Stimulated activated CD8-positive, alpha-beta memory T cell treated with anti-CD3 and anti-CD28 coated beads, Interleukin-7, amount 100 ng/mL, for 1 hour (primary cell): ENCODE measurements at places on chromosomes 7 and 10.

DNA sequence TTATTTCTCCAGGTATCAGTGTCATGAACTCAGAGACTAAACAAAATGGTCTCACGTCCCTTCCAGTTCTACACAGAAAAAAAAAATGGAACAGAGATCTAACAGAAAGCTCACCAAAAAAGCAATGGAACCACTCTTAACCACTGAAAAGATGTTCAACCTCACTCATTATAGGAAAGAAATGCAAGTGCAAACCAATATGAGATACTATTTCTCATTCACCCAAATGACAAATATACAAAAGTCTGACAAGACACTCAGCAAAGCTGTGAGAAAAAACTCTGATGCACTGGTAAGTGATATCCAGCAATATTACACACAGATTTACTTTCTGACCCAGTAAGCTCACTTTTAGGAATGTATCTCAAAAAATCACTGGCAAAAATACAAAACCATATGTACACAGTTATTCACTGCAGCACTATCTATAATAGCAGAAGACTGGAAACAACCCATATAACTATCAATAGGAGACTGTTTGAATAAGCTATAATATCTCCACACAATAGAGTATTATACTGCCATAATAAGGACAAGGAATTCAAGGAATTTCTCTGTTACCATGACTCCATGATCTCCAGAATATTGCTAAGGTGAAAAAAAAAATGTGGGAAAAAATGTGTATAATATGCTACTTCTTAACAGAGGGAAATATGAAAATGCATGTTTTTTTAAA, 36.6 kb downstream of the ABI1 start:
- DNase-seq, result no peak

GRCh38 chr10:129958629-129959543, 5.2 kb downstream of the EBF3 start:
- no peak for DNase-seq

GRCh38 chr7:149762610-149763009, 10.8 kb downstream of the ZNF467 start:
- no peak for DNase-seq

DNA sequence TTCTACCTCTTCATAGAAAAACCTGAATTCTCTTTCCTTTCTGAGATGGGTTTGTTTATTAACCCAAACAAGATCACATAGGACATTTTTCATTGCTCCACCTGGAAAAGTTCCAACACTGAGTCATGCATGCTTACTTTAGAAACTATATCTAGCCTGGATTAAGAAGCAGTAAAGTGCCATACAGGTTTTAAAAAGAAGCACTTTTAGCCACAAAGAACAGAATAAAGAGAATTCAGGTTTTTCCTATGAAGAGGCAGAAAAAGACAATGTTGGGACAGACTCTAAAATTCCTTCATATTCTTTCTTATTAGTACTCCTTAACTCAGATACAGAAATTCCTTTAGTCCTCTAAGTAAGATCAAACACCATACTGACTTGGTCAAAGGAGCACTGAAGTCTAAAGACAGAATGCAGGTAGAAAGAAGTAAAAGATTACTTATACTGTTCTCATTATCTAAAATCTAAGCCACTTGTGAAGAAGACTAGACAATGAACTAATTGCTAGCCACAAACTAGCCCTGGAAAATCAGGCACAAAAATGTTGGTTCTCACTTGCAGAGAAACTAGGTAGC, 241.3 kb downstream of the ANK3 start:
- DNase-seq, result no peak

- no peak for DNase-seq
These were observed 104.1 kb downstream of the THSD7A start for GRCh38 chr7:11727864-11728263.

DNA sequence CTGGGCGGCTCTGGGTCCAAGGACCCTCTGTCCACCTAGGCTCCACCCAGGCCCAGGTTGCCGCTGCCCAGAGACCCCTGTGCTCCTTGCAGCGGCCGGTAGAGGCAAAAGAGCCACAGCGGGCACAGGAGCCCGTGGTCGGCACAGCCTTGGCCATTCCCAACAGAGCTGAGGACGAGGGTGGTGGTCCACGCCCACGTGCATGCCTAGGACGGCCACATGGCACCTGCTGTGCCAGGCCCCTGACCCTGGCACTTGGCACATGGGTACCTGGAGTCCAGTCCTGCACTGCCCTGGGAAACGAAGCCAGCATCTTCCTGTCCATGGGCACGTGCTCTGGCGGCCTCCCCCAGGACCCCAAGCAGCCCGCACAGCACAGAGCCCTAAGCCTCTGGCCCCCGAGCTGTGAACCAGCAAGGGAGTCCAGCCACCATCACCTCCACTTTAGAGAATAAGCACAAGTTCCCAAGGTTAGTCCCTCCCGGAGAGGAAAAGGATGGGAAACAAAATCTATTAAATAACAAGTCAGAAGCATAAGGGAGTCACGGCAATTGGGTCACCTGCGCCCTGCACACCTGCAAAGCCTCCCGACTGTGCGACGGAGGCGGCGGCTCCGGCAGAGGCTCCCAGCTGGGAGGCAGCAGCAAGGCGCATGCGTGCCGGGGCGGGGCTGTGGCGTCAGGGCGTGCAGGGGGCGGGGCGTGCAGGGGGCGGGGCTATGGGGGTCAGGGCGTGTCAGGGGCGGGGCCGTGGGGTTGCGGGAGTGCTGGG, 59.1 kb downstream of the STK32C start:
- DNase-seq, result peak; percentile 53

GRCh38 chr7:130288168-130288567, 4.8 kb upstream of the CPA4 start:
- DNase-seq, result no peak

GRCh38 chr7:70458745-70459144, 673.2 kb upstream of the GALNT17 start:
- DNase-seq, result no peak

DNA sequence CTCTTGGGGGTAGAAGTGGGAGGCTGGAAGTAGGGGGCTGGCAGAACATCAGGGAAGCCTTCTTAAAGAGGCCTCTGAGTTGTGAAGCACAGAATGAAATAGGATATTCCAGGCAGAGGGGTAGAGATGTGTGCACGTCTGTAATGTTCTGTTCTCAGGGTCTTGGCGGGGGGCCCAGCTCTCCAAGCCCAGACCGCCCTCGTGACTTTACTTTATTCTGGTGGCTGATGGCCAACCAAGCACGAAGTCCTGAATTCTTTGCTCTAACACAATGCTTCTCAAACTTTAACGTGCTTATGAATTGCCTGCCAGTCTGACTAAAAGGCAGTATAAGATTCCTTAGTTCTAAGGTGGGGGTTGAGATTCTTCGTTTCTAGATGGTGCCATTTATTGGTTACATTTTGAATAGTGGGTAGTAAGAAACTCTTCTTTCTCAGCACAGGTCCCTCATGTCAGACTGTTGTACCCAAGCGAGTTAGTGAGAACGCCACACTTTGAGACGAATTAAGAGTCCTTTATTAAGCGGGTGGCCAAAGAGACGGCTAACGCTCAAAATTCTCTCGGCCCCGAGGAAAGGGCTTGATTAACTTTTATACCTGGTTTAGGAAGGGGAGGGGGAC, 8.2 kb downstream of the PRXL2A start:
- DNase-seq, result no peak

GRCh38 chr10:102280397-102281101, 35.2 kb downstream of the GBF1 start:
- DNase-seq, result no peak

GRCh38 chr7:1532456-1533254, 2.2 kb downstream of the MAFK start:
- peak; percentile 24 for DNase-seq

- no peak for DNase-seq
These were observed 216.3 kb downstream of the CHCHD3 start for GRCh38 chr7:132865366-132866143.

- DNase-seq, result no peak
These were observed 34.0 kb downstream of the DUSP5 start for GRCh38 chr10:110531687-110532086.

- no peak for DNase-seq
These were observed 168.3 kb upstream of the SP8 start for GRCh38 chr7:20954711-20955619.

DNA sequence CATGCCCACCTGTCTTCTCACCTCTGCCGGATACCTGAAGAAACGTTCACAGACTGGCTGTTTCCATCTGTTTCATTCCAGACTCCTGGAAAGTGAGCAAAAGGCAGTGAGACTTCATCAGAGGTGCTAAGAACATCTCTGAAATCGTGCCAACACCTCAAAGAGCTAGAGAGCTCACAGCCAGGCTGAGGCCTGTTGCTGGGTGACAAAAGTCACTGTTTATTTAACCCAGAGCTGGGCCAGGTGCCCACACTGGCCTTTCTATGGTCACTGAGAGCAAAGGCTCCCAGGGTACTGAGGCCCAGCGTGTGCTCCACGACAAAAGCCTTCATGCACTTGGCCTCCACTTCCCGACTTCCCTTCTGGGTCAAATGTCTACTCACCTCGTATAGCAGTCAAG, 3.7 kb upstream of the NANOS1 start:
- DNase-seq, result no peak

GRCh38 chr7:152382244-152382643, 53.6 kb downstream of the KMT2C start:
- no peak for DNase-seq

- DNase-seq, result no peak
These were observed 8.3 kb downstream of the BRAT1 start for GRCh38 chr7:2546776-2547586.

DNA sequence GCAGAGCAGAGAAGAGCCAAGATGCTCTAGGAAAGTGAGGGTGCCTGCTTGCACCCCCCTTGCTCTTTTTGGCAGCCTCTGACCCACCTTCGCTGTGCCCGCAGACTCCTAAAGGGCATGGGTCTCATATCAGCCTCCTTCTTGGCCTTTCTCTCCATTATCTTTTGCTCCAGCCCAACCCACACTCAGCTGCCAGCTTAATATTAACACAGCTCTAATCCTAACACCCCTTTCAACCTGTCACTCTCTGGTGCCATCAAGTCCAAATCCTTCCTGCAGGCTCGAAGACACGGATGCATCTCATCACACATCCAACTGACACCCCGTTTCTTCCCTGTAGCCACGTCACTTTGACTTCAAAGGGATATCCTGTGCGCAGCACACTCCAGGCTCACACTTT, 171.6 kb upstream of the AUTS2 start:
- no peak for DNase-seq

GRCh38 chr7:41045556-41046123, 657.2 kb downstream of the INHBA start:
- DNase-seq, result no peak

GRCh38 chr10:60124536-60124935, 218.2 kb upstream of the CCDC6 start:
- DNase-seq, result no peak

DNA sequence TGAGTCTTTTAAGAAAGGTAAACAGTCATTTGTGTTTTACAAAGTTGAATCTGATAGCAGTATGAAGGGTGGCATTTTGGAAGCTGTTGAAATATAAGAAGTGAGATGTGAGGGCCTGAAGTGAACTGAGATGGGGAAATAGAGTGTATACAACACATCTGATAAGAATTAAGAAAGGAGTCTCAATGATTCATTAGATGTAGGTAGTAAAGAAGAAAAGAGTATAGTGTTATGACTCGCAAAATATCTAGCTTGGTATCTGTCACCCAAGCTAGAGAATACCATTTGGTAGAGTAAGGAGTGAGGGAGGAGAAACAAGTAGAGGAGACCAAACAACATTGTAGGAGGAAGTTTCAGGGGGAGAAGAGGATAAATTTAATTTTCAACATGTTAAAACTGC, 5.3 kb downstream of the PTPN12 start:
- DNase-seq, result no peak

DNA sequence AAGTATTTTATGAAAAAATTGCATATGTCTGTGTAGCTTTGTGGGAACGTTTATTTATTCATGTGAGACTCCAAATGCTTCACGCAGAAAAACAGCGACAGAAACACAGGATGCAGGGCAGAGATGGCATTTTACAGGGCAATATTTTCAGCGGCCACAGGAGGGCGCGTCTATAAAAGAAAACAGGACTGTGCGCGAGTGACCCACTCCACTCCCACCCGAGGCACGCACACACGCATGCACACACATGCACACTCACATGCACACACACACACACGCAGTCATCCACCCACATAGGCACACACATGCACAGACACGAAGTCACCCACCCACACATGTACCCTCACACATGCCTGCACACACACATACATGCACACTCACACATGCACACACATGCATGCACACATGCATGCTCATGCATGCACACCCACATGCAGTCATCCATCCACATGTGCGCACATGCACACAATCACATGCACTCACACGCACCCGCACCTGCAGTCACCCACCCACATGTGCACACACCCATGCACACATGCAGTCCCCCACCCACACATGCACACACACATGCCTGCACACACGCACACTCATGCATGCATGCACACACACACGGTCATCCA, 96.3 kb downstream of the DNAJB6 start:
- peak; percentile 38 for DNase-seq

DNA sequence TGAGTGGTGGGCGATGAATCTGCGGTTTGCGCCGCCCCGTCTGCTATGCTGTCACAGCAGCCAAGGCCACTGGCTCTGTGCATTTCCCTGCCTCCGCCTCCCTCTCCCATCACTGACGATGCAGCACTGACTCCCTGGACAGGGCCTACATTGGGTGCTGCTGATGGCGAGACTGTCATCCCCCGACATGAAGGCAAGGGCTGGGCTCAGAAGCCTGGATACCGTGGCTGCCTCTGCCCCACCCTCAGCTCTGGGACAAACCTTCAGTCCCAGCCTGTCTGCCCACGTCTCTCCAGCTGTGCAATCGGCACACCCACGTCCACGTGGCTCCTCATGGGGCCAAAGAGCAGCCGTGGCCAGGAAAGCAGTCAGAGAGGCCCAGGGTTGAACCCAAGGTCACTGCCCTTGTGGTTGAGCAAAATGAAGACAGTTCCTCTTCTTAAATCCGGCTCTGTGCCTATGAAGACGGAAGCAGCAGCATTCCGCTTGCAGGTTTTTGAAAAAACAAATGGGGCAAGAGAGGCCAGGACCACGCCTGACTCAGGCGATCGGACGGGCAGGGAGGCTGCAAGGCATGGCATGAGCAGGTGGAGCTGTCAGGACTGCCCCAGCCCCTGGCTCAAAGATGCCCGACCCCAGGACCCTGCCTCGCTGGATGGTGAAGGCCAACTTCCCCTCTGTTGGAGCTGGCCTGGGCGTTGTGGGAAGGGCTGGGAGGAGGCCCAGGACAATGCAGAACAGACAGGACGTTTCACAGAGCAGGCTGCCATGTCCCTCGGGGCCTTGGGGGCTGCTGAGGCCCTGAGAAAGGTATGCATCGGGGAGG, 517.5 kb downstream of the DNAJB6 start:
- DNase-seq, result no peak

- DNase-seq, result no peak
These were observed 32.7 kb upstream of the SRGN start for GRCh38 chr10:69055241-69055640.
